ENCODE measurements at places on chromosomes 5 and 9.

GRCh38 chr5:58072300-58072965, 387.5 kb downstream of the PLK2 start:
- DNase-seq, result no peak

GRCh38 chr5:142844866-142845265, 74.7 kb downstream of the ARHGAP26 start:
- DNase-seq, result no peak

DNA sequence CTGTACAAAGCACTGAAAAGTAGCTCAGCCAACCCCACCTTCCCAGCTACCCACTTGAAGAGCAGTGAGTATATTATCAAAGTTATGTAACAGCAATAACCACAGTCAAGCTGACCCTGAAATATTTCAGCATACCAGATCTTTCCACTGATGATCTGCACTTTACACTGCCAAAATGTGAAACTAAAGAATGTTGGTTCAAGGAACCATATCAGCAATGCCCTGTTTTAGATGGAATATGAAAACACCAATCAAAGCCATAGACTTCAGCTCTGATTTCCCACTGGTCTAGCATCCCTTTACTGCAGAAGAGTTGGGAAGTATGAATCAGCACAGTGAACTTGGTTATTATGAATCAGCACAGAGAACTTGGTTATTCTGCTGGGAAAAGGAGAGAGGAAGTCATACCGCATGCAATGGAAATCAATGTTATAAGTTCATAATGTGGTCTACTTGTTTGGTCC, 20.0 kb downstream of the CEMIP2 start:
- no peak for DNase-seq

DNA sequence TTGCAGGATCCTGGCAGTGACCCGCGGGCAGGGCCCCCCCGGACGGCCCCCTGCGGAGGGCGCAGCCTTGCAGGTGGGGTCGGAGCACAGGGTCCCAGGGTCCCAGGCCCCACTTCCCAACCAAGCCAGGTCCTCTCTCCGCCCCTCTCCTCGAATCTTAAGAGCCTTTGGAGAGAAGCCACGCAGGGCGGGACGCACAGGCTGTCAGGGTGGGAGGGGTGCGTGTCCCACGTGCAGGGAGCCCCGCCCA, 18.4 kb upstream of the EGFL7 start:
- DNase-seq, result no peak

GRCh38 chr9:118318770-118319431, 614.7 kb downstream of the TLR4 start:
- DNase-seq, result no peak

- no peak for DNase-seq
Observed at GRCh38 chr5:128225245-128226030, 141.9 kb downstream of the SLC12A2 start.

DNA sequence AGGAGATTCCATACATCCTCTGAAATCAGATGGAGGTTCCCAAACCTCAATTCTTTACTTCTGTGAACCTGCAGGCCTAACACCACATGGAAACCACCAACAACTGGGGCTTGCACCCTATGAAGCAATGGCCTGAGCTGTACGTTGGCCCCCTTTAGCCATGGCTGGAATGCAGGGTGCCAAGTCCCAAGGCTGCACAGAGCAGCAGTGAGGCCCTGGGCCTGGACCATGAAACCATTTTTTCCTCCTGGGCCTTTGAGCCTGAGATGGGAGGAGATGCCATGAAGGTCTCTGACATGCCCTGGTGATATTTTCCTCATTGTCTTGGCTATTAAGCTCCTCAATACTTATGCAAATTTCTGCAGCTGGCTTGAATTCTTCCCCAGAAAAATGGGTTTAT, 983.8 kb downstream of the CDH9 start:
- no peak for DNase-seq

DNA sequence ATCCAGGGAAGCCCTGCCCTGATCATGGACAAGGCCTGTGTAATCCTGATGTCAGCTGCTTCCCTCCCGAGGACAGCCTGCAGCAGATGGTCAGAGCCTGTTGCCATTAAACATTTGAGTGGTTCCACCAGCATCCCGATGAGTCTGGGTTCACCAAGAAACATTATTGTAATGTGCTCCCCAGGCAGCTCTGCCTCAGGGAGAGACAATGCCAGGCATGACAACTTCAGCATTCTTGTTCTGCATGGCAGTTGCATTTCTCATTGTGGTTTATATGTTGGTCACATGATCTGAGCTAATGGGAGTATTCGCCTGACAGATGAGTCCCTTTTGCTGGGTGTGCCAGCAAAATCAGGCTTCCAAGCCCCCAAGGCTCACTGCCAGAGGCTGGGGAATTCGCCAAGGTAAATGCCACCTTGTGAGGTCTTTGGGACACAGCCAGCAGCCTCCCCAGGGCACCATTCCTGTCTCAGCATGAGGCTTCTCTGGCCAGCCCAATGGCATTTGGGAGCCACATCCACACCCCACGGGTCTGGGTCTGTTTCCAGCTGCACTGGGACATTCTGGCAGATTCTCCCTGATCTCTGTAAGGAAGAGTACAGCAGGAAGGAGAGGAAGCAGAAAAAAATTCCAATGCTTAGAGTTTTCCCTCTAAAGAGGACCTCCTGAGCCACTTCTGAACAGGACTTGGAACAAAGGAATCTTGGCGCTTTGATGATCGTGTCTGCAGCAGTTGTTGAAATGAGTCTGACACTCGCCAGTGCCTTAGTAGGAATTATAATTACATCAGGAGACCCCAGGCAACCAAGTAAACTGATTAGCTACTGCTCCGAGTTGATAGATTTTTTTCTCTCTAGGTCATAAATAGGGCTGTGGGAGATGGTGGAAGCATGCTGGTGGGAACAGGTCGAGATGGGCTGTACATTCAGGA, 18.7 kb downstream of the KCNIP1 start:
- no peak for DNase-seq

Data from hippocampal formation (tissue), 2 donors.